ENCODE measurements at places on chromosomes 13 and 19.

DNA sequence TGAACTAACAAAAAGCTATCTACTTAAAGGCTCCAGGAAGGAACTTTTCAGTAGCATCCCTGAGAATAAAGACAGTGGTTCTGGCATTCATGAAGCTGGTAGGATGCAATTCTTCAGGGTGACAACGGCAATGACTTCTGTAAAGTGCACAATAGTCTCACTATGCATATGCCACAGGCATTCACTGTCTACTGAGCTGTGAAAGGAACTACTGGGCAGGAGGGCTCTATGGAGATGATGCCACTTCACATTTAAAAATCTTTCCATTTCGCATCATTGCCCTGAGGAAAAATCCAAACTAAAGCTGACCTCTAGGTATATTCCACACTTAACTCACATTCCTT lies 2020.6 kb upstream of the PCDH20 start:
- no peak for DNase-seq

DNA sequence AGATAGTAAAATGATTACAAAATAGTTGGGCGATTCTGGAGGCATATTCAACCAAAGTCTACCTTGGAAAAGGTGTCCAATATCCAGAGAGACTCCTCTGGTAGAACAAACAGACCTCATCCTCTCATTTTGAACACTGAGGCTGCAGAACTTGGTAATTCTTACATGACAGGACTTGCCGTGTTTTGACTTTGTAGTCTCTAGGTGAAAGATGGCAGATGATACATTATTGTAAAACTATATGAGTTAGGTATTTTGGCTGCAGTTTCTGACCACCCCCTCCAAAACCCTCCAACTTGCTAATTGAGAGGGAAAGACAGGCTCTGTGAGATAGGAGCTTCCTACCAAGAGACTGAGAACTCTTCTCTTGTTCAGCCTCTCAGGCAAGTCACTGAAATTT lies 22.6 kb downstream of the SAE1 start:
- DNase-seq, result no peak

GRCh38 chr13:102291587-102292218 lies 110.1 kb downstream of the FGF14 start:
- DNase-seq, result no peak

- DNase-seq, result no peak
Observed at GRCh38 chr19:50750010-50750409, 20.3 kb upstream of the GPR32 start.
